ENCODE measurements at places on chromosomes 1 and 21.

DNA sequence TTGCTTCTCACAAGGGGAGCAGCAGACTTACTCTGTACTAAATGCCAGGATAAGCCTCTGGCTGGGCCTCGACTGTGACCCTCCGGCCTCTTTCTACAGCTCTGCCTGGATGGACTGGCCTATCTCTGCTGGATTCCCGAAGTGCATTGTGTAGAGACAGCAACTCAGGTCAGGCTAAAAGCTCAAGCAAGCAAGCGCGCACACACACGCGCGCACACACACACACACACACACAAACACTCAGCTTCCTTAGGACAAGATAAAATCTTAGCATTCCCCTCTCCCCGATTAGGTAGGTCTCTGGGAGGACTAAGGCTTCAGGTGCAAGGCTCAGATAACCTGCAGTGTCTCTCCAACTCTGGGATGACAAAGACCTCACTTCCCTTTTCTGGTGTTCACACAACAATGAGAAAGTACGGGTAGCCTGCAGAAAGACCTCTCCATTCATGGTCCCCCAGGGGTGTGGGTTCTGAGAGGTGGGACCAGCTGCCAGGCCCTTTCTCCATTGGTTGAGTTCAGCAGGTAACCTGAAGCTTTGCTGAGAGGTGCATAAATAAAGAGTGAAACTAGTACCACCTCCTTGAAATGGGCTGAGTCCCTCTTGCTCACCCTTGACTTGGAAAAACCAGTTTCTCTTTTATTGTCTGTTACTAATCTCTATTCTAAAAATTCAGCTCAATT is 155.1 kb upstream of the CAMK1G start:
- no peak for DNase-seq

DNA sequence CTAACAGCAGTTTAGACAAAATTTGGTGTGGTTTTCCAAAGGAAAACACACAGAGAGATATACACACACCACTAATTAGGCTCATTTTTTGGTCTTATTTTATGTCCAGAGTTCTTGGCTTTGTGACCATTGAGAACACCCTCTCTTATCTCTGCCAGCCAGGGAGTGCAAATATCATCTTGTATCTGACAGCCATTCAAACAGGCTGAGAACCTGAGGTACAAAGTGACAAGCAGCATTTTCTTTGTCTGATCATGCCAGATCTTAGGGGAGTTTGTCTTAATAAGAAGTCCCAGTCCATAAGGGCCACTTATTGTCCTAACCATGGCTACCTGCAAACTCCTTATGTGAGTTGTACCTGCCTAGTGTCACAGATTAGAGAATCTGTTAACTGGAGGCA is 1165.2 kb downstream of the BRINP3 start:
- DNase-seq: no peak

- no peak for DNase-seq
These were observed 99.4 kb upstream of the SLC45A1 start for GRCh38 chr1:8218351-8219092.

GRCh38 chr1:99755664-99756063 is 10.8 kb downstream of the FRRS1 start:
- no peak for DNase-seq

DNA sequence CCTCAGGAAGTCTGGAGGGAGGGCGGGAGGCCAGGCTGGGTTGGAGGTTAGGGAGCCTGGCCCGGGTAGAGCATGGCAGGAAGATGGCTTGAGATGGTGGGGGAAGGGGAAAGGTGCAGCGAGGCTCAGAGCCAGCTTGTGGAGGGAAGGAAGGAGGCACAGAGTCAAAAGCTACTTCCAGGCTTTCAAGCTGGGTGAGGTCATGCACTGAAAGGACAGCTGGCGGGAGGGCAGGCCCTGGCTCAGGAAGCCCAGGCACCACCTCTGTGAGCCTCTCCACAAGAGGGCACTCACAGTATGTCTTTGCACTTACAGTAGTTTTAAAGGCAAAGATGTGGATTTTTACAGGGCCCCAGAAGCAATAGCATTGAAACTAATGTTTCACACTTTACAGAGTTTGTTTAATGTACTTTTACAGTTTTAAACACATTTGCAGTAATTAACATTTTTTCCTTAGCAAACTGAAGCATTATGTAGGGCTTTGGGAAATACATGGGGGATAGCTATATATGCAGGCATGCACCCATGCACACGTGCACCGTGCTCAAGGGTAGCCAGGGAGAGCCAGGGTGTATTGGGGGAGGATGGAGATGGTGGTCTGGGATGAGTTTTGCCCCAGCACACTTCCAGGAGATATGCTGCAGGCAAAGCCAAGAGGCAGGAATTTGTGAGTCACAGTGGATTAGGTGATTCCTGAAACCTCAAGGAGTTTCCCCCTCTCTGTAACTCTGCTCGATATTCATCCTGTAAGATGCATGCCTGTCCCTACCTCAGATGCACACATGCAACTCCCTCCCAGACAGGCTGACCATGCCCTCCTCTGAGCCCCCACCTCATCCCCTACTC is 6.1 kb upstream of the ADAM15 start:
- peak; percentile 42 for DNase-seq

- DNase-seq: no peak
These were observed 205.8 kb downstream of the PTPRU start for GRCh38 chr1:29441916-29442668.

DNA sequence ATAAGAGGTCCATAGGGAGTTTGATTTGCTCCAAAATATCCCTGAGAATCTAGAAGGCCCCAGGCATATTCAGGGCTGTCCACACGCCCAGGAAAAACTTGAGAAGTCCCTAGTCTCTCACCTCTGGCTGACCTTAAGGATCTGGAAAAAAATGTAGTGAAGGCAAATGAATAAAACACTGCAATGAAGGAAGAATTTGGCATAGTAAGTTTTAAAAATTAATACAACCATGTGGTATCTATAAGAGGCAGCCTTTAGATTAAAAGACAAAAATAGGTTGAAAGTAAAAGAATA is 91.3 kb downstream of the COLGALT2 start:
- no peak for DNase-seq

GRCh38 chr1:146036241-146036964 is 14.9 kb upstream of the HJV start:
- DNase-seq: no peak

DNA sequence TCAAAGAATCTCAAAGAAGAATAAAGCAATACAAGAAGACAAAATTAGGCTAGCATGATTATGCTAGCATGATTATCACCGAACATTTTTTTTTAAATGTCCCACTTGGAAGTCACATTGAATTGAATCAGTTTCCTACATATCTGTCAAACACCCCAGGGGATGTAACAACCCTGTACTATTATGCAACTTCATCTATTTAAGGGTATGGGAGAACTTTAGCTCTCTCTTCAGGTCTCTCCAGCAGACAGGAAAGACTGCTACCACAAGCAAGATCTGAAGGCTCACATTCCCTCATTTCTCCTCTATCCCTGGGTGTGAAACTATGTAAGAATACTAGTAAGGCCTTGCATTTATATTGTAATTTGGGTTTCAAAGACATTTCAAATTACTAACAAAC is 52.8 kb downstream of the EDEM3 start:
- DNase-seq: no peak

- DNase-seq: no peak
These were observed at the start of gene GNG4 for GRCh38 chr1:235649368-235650163. GNG4 (minus strand) TSS chr1:235649784; CDS start chr1:235583838, 65,946 bp downstream.

DNA sequence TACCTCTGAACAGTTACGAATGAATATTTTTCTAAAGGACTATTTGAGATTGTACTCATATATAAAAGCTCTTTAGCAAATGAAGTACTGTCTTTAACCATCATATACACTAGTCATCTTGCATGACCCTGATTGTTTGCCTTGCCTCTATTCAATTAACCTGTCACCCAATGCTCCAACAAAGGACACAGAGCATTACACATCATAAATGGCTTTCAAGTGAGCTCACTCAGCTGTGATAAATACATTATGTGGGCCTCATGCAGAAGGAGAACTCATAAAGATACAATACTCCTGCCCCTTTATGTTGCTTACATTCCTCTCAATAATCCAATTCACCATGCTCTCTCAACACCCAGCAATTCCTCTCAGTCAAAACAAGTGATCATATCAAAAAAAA is 993.0 kb upstream of the PRMT6 start:
- DNase-seq: no peak

- no peak for DNase-seq
These were observed 72.9 kb upstream of the RGS4 start for GRCh38 chr1:162996261-162996660.

GRCh38 chr1:210358626-210359025 is 29.9 kb downstream of the HHAT start:
- no peak for DNase-seq

- no peak for DNase-seq
These were observed 198.9 kb upstream of the CACYBP start for GRCh38 chr1:174800876-174801275.

DNA sequence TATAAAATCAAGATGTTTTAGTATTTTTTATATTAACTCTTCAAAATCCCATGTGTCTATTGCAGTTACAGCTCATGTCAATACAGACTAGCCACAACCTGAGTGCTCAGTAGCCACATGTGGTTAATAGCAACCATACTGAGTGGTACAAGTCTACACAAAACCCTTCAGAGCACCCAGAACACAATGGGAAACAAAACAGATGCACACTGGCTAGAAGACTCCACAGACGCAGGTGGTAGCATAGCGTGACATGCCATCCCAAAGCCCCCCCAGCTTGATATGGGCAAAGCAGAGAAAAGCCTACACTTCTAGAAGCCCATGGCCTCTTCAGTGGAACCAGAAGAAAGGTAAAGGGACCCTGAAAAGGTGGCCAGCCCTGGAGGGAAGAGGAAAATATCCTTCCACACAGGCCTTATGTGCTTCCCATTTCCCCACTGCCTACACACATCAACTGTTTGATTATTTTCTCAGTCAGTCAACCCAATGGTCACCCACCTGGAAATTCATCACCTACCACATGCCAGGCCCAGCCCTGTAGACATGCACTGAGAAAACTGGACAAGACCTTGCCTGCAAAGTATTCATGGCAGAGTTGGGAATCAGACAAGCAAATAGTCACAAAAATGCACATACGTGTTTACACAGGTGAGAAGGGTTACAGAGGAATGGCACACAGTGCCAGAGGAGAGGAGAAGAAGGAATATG is 175.0 kb downstream of the VAV3 start:
- no peak for DNase-seq

DNA sequence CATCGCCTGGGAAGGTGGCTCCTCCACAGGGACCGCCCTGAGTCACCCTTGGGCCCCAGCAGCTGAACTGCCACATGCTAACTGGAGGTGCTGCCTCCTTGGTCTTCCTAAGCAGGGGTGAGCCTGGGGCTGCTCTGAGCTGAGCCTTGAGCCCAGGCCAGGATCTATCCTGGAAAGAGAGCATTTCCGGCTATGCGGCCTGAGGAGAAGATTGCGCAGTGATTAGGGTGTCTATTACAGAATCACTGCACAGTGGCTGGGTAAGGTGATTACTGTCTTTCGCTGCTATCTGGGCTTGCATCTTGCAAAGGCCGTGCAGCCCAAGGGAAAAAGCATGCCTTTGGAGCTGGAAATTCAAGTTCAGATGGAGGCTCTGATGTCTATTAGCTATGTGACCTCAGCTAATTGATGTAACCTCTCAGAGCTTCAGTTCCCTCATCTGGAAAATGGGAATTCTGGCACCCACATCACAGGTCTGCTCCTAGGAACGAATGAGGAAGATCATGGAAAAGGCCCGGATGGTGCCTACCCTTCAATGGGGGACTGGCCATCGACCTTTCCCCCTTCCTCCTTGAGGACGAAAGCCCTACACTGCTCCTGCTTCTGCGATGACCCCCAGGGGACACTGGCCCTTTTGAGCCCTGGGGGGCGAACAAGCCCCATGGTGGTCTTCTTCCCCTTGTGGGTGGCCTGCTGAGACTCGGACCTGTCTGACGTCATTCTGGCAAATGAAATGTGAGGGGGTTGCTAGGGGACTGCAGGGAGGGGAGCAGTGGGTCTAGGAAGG is 38.0 kb downstream of the GPR161 start:
- no peak for DNase-seq

GRCh38 chr21:45939521-45940045 is 42.0 kb upstream of the COL6A1 start:
- DNase-seq: no peak

DNA sequence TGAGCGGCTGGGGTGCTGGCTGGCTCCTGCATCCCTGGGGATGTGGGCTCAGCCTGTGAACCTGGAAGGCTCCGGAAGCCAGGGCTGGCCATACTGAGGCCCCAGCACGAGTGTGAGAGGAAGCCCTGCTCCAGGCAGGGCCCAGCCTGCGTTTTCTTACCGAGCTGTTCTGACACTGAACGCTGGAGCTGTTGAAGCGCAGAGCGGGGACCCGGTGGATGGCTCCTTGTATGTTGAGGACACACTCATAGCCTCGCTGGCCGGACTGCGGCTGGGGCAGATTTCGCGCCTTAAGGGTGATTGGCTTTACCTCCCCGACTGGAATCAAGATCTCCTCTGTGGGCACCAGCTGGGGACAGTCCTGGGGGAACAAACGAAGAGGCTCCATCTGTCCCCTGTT is 160.0 kb downstream of the PLXNA2 start:
- DNase-seq: no peak

Measured in T-helper 17 cell (primary cell).